ENCODE measurements at places on chromosomes 5 and 9.

- DNase-seq = no peak
Observed at GRCh38 chr5:173623296-173623771, 6.9 kb upstream of the BOD1 start.

- no peak for DNase-seq
Observed at GRCh38 chr5:156476678-156477077, 149.7 kb downstream of the SGCD start.

GRCh38 chr9:106775960-106776359 is 87.0 kb upstream of the ZNF462 start:
- no peak for DNase-seq

DNA sequence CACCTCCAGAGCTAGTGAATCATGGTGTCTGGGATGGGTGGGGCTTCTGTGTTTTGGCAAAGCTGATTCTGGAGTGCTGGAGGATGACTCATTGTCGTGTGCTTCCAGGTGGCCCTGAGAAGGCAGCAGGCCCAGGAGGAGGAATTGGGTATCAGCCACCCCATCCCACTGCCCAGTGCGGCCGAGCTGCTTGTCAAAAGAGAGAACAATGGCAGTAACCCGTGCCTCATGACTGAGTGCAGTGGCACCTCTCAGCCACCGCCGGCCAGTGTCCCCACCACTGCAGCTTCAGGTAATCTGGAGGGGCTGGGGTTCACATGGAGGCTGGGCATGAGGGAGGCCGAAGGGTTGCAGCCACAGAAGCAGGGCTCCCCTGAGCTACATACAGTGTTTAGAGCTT is 5.4 kb downstream of the DMRT1 start:
- no peak for DNase-seq

DNA sequence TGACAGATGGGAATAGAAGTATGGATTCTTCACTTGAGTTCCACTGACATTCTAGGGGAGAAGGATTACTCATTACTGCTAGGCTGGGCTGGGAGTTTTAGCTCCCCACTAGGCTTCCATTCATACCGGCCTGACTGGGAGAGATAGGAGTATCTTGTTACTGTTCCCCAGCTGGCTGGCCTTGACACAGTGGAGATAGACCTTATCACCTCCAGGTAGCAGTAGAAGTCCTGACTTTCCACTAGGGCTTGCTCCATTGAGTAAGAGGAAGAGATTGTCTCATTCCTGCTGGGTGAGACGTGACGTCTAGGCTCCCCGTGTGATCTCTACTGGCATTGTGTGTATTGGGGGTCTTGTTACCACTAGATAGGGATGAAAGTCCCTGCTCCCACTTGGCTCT is 156.4 kb downstream of the CACNA1B start:
- no peak for DNase-seq

- DNase-seq = no peak
Observed at GRCh38 chr5:157563929-157564716, 11.5 kb downstream of the ADAM19 start.

All from NCI-H1092 (cell line).